ENCODE measurements at places on chromosomes 1 and 21.

GRCh38 chr1:116122955-116123757 lies 12.0 kb downstream of the MAB21L3 start:
- peak; percentile 94 for DNase-seq

DNA sequence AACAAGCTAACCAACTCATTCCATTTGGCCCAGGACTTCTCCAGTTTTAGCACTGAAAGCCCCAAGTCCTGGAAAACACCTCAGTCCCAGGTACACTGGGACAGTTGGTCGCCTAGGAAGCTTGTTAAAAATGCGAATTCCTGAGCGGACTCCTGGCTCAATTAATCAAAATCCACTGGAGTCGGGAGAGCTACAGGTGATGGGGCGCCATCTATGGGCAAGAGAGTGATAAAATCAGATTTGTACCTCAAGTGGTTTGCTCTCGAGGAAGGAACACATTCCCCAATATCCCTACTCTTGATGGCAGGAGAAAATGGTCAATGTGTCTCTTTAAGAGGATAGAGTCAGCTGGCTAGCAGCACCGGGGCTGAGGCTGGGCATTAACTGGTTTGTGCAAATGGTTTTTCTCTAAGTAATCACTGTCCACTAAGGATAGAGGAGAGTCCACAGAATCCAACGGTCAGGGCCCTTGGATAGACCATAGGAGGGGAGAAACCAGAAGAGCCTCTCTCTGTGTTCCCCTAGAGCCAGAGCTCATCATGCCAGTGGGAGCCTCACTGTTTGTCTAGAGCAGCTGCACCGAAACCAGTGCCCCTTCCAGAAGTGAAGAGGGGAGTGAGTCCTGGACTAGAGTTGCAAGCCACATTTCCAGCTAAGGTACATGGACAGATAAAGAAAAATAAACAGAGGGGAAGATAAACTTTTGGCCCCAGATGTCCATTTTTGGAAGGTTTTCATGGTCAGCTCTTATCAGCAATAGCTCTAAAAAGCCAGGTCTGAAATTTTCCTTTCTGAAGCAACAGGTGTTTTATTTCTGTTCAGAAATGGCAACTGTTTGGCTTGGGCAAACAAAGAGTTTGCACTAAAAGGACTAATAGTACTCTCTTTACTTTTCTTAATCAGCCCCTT lies 148.5 kb downstream of the TENT5C start:
- peak; percentile 62 for DNase-seq

DNA sequence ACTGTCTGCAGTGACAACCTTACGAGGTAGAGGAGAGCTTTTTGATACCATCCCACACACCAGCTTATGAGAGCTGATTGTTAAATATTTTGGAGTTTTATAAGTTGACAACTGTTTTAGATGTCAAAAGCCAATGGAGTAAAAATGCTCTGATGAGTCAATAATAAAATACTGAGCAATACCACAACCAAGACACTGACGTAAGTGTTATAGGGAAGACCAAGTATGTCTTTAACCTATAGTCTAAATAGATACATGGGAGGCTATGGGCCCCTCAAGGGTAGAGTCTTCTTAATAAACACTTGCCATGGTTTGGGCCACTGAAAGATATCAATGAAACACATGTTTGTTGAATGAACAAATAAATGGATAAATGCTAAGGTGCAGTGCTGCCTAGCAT lies 49.2 kb downstream of the DUSP10 start:
- DNase-seq, result peak; percentile 50

- no peak for DNase-seq
These were observed 440.1 kb downstream of the NUF2 start for GRCh38 chr1:163761898-163762297.

DNA sequence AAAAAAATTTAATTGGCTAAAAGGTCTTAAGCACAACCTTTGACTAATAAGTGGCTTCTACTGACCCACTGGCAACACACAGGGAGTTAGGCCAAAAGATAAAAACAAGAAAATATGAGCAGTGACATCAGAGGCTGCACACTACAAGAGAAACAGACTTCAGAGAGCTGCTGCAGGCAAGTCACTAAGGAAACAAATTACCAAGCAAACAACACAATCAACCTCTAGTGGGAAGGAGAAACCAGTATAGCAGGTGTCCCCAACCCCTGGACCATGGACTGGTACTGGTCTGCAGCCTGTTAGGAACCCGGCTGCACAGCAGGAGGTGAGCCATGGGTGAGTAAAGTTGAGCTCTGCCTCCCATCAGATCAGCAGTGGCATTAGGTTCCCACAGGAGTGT lies 20.8 kb upstream of the ENSA start:
- DNase-seq, result no peak

Measured in fibroblast of skin of back (primary cell).